Astrocyte (in vitro differentiated cells and primary cell): ENCODE measurements at places on chromosomes 7 and 10. TPM values are rescaled to one million over a fixed set of nuclear protein-coding genes. Genes with fewer than 3 reads are reported as not detected.

LRRC72 gene
- not detected in 2 replicates for total RNA-seq

ZNF804B gene
- total RNA-seq, result not detected in 2 replicates

ITPRID1 gene
- not detected in 2 replicates for total RNA-seq

ANXA8L1 gene
- 0.59 and 1.5 TPM in 2 replicates for total RNA-seq

KCP gene
- 0.20 and 0.41 TPM in 2 replicates for total RNA-seq

MYL10 gene
- total RNA-seq, result 0.73 and 2.8 TPM in 2 replicates

DNA sequence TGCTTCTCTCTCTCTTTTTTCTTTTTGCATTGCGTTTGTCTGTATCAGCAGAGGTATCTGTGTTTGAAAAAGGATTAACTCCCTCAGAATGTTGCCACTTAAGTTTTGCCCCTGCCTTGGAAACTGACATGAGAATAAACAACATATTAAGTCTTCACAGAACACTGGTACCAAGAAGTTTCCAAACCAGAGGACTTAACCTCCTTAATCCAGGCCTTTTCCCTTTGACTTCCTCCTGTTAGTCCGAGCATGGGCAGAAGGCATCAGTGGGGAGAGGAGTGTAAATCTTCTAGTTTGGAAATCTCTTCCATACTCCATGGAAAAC, 681.4 kb downstream of the LRMDA start:
- no peak for DNase-seq
- peaks cover 21% of the 10 kb centered on the region for H3K4me1 ChIP-seq
- no peak overlapping the region for H3K4me3 ChIP-seq
- H3K36me3 ChIP-seq, result no peaks in the 10 kb centered on the region
- no peak overlapping the region for H3K27ac ChIP-seq

- H3K27ac ChIP-seq, result no peak overlapping the region
- peaks cover 5% of the 10 kb centered on the region for H3K4me1 ChIP-seq
- H3K4me3 ChIP-seq, result no peak overlapping the region
Observed at GRCh38 chr10:49396666-49396999, 744 bp upstream of the DRGX start.

- no peak overlapping the region for H3K4me3 ChIP-seq
- H3K27me3 ChIP-seq, result peaks cover 3% of the 10 kb centered on the region
- no peak overlapping the region for H3K27ac ChIP-seq
- peaks cover 5% of the 10 kb centered on the region for H3K4me1 ChIP-seq
- no peaks in the 10 kb centered on the region for H3K36me3 ChIP-seq
- peak; percentile 87 for DNase-seq
Observed at GRCh38 chr7:74032191-74032490, 4.2 kb downstream of the ELN start.

DNA sequence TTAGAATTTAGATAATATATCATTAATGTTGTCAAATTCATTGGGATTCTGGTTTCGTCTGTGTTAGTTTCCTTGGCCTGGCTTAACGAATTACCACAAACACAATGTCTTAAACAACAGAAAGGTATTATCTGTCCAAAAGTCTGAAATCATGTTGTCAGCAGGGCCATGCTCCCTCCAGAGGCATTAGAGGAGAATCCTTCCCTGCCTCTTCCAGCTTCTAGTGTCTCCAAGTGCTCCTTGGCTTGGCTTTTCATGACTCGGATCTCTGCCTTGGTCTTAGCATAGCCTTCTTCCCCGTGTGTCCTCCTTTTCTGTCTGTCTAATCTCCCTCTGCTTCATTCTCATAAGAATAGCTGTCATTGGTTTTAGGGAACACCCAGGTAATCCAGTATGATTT, 482.5 kb downstream of the SEMA3D start:
- H3K4me1 ChIP-seq, result peaks cover 11% of the 10 kb centered on the region
- H3K27ac ChIP-seq, result no peak overlapping the region
- H3K27me3 ChIP-seq, result no peaks in the 10 kb centered on the region

- DNase-seq, result no peak
- H3K4me3 ChIP-seq, result peak overlapping the region; percentile 100
- H3K27me3 ChIP-seq, result no peaks in the 10 kb centered on the region
- peak overlapping the region; percentile 84 for H3K27ac ChIP-seq
Observed at GRCh38 chr7:104208421-104208780, 588 bp upstream of the ORC5 start.
